ENCODE measurements at places on chromosomes 4 and X.

DNA sequence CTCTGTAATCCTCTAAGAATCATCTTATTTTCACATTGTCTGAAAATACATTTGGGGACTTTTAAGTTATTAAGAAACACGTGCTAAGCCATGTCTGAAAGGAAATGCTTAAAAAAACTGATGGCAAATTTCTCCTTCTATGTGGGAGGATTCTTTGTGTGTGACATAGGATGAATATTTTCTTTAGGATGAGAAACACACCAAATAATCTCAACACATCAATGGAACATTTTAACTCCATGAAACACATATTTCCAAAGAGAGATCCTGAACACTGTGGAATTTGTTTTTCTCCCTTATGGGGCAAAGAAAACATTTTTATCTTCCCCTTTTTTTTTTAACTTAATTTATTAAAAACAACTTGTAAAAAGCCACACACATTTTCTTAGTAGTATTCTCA, 153.8 kb upstream of the ANKRD50 start:
- no peak for DNase-seq

DNA sequence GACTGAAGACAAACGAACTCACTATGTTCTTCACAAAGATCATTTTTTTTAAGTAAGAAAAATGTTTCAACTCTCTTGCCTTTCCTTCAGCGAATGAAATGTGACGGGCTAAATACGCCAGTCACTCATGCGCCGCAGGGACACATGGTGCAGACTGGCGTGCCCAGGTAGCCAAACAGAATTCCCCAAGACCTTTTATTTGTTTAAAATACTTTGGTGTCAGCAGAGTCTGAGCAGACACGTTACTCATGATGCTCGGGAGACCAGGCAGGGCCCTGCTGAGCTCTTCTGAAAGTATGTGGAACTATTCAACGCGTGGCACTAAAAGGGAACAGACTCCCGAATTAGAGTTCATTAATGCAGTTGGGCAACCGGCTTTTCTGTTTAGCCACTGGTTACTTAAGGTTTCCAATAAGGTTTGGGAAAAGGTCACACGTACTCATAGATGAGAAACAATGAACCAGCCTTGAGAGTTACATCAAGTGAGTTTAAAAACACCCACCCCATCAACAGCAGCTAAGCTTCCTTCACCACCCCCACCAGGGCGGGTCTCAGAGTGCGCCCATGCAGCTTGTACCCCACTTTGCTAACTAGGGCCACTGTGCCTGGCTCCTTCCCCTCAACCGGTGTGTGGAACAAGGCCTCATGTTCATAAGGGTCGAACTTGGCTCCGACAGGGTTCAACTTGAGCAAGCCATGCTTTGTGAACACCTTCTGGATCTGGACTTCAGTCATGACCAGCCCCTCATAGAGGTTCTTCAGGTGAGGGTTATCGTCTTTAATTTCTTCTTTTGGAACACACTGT, 7.3 kb downstream of the GRPEL1 start:
- no peak for DNase-seq

DNA sequence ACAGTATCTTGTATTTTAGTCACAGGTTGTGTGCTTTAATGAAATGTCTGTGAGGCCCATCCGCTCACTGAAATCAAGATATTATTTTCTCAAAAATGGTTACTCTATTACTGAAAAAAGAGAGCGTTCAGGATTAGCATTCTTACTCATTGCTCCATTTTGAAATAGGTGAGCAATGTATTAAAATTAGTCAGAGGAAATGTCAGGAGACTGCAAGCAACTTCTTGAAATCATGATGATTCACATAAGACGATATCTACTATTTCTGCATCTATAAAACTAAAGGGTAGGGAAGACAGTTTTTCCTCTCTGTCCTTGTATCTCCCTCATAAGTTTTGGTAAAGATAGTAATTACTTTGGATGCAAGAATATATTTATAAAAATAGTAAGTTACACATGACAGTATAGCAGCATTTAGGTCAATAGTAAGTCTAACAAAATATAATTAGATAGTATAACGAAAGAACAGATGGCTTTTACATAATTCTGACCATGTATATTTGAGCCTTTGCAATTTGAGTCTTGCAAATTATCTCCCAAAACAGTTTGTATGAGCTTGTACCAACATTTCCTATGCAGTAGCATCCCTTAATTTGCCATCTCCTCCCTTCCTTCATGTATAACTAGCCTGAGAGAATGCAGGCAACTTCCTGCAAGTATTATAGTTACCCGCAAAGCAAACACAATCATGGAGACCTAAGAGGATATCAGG, 937.8 kb downstream of the PCDH7 start:
- DNase-seq, result no peak

- no peak for DNase-seq
These were observed 467.7 kb downstream of the NKX6-1 start for GRCh38 chr4:84031401-84031800.

DNA sequence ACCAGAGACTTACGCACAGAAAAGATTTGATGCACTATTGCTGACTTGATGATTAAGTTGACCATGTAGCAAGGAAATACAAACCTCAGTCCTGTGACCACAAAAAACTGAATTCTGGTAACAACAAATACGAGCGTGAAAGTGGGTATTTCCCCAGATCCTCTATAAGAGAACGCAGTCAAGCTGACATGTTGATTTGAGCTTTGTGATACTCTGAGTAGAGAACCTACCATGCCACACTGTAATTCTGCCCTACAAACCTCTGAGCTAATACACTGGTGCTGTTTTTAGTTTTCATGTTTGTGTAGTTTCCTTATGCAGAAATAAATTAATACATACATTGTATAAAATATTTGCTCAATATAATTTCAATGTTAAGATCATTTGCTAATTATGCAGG, 565.6 kb upstream of the EPHA5 start:
- no peak for DNase-seq

- DNase-seq, result no peak
These were observed 98.6 kb downstream of the PSAPL1 start for GRCh38 chr4:7336067-7336569.

DNA sequence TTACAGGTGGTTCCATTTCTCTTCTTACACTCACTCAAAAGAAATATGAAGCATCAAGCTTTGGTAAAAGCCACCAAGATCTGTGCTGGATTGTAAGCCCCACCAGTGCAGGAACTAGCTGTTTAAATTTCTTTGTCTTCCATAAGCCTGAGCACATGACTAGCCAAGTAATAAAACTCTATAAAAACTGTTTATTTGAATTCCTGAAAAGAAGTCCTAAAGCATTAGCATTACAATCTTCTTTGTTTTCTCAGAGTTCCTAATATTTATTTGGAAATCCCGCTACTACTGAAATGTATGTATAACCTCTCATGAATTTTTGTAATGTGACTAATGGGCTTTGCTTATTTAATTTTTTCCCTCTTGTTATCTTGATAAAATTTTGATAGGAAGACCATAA, 65.9 kb downstream of the IQCM start:
- DNase-seq, result no peak

- no peak for DNase-seq
These were observed 35.8 kb downstream of the NAP1L3 start for GRCh38 chrX:93637591-93637990.

DNA sequence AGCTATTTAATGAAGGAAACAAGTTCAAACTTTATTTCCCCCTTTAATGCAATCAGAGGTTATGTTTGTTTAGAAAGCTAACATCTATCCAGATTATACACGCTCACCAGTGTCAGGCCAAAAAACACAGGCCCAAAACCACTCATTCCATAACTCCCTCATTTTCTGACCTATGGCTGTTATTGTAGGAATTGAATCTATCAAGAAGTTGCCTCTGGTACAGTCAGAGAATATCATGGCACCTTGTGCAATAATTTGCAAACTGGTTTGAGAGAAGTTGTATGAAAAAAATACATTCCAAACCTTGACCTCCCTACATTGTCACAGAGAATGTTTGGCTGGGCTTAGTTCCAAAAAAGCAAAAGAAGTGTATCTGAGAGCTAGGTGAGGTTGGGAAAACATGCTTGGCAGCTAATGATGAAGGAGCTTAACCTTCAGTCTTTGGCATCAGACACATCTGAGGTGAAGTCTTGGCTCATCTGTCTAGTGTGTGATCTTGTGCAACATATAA, 591.0 kb downstream of the ANKRD50 start:
- no peak for DNase-seq

DNA sequence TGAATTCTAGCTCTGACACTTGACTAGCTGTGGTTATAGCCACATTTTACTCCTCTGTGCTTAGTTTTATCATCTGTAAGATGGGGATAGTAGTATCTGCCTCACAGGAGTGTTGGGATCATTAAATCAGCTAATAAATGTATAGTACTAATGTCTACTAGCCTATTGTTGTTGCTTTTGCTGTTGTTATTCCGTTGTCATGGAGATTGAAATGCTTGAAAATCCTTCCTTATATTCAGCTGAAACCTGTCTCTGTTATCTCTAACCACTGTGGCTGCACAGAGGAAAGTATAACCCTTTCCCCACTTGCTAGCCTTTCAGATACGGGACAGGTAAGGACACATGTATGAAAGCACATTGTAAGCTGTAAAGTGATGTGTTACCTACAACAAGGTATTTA, 33.9 kb downstream of the CLCN5 start:
- no peak for DNase-seq

GRCh38 chrX:30248854-30249253, 1.9 kb downstream of the MAGEB1 start:
- no peak for DNase-seq

DNA sequence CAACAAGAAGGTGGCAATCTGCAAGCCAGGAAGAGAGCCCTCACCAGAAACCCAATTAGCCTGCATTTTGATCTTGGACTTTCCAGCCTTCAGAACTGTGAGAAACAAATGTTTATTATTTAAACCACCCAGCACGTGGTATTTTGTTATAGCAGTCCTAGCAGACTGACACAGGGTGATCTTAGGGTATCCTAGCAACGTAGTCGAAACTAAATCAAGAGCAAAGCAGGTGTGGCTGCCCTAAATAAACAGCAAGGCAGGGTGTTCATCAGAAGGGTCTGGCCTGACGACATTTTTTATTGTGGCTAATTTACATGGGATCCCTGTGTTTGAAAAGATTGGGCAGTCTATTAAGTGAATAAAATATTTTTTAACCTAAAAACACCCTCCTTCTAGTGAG, 198.8 kb downstream of the VEGFC start:
- DNase-seq, result no peak

- DNase-seq, result peak; percentile 68
These were observed 559.6 kb downstream of the SPRY1 start for GRCh38 chr4:123956204-123956603.

- DNase-seq, result no peak
These were observed 222.1 kb downstream of the PCDH18 start for GRCh38 chr4:137310166-137310565.

- DNase-seq, result no peak
These were observed 16.9 kb upstream of the PDLIM3 start for GRCh38 chr4:185552254-185552653.

DNA sequence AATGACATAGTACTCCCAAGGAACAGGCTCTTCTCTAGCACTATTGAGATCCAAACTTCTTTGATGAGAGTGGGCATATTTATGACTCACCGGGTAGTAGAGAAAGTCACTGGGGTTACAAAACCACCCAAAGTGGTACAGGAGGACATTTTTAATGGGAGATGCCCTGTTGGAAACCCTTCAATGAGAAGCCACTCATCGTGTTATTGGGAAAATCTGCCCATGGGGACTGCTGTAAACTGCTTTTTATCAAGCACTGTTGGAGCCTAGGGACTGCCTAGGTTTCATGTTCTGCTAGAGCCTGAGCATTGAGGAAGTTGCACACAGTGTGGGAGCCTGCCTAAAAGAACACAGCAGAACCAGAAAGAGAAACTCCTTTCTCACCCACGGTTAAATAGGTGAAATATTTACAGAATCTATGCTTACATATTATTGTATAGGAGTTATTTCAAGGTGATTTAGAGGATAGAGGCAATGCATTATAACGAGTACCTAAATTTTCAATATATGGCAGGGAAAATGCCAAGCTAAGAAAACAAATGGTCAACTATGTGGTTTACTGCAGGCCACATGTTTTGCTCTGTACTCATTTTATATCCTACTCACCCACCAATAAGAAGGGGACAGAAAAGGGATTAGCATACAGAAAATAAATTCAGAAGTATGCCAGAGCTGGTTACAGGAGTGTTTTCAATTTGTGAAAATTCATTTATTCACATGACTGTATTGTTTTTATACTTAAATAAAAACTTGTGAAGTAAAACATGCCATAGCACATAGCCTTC, 559.1 kb downstream of the FSTL5 start:
- DNase-seq, result no peak

DNA sequence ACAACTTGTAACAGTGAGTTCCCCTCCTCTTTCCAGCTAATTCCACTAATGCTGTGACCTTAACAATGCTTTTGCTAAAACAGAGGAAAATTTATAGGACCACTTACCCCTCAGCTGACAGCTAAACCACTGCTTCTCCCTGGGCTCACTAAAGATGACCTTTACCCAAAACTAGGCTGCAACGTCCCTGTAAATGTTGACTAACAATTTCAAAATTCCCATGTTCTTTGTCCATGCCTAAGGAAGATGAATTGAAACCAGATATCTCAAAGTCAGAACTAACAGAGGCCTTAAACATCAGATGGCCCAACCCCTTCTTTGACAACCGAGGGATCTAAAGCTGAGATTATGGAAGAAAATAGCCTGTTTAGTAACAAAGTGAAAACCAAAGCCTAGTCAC, 32.5 kb downstream of the AFAP1 start:
- DNase-seq, result no peak

DNA sequence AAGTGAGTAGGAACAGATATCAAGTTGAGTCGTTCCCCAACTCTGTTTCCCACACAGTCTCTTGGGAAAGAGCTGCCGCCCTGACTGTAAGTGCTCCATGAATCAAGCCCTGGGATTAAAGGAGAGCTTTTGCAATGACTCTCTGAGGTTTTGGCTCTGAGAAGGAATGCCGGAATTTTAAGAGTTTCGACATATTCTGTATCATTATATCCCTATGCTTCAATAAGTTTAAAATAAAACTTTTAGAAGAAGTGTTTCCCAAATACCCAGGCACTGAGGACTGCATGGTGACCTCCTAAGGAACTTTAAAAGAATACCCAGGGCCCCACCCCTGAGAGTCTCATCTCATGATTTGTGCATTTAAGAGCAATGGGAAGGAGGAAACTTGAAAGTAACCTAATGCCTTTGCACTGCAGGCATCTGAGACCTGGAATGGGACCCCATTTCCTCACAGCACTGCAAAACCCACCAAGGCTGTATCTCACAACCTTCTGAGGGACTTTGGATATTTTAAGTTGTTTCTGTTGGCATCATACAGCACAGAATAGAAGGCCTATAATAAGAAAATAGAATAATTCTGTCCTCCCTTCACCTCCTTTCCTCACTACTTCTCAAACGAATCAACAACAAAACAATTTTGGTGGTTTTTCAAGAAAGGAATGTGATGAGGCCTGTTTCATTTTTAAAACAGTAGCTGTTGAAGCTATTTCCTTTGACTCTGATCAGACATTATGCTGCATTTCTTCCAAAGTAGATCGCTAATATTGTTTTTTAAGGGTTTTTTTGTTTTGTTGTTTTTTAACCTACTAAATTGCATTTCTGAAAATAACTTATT, 121.2 kb downstream of the GASK1B start:
- no peak for DNase-seq

- DNase-seq, result no peak
These were observed 171.1 kb downstream of the PDGFRA start for GRCh38 chr4:54400188-54400587.

DNA sequence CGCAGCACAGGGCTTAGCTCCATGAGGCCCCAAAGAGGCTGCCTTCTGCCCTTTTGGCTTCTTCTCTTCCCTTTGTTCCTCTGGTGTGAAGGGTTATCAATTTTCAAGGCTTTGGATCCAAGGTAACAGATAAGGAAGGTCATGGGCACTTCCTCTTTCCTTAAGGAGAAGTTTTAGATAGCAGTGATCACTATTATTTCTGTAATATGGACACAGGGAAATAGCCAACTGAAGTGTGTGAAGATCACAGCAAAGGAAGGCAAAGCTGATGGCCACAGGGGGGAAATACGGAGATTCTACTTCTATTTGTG, 366.8 kb downstream of the UNC5C start:
- DNase-seq, result no peak
